Heart right ventricle (tissue), 16 donors: ENCODE measurements at places on chromosomes 6 and 20.

DNA sequence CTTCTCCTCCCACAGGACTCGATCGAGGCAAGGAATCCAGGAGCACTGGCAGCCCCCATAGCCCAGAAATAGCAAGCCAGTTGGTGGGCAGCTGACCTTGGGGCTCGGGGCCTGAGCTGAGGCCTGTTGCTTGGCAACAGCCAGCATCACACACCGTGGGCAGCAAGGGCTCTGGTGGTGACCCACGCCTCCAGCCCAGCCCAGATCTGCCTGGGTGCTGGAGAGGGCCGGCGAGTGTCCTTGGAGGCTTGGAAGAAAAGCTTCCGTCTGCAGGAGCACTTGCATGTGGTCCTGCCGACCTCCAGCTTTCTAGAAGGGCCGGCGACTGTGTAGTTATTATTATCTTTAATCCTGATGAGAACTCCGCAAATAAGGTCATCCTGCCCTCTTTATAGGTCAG, 67.3 kb downstream of the STK35 start:
- no peak for DNase-seq

DNA sequence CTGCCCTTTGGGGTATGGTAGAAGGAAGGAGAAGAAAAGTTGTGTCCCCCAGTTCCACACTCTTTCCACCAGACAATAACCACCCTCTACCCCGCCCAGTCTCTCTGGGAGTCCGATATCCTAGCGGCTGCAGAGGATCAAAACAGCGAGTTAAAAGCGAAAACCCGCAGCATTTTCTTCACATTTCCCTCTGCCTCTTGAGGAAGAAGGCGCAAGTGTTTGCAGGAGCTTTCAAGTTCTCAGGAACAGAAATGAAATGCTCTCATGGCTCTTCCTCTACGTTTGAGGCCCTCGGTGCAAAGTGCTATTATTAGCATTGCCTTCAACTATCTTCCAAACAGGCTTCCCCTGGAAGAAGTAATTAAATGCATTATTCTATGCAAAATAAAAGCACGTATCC, 52.2 kb upstream of the CCDC167 start:
- DNase-seq, result no peak

GRCh38 chr6:39684790-39685488, 40.3 kb downstream of the KIF6 start:
- no peak for DNase-seq

DNA sequence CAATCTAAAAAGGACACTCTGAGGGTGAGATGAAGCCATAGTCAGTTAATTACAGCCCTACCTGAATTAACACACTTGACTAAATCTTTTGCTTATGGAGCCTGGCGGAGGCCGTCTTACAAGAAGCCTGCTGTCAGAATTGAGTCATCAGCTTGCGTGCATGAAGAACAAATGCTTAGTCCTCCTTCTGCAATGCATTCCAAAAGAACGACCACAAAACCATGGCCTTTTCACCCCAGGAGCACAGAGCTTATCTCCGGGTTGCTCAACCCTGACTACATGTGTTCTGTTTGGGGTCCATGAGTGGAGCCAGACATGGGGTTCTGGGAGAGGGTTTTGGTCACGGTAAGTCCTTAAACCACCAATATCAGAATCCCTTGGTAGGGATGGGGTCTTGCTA, 318.1 kb downstream of the CLIC5 start:
- DNase-seq, result no peak

DNA sequence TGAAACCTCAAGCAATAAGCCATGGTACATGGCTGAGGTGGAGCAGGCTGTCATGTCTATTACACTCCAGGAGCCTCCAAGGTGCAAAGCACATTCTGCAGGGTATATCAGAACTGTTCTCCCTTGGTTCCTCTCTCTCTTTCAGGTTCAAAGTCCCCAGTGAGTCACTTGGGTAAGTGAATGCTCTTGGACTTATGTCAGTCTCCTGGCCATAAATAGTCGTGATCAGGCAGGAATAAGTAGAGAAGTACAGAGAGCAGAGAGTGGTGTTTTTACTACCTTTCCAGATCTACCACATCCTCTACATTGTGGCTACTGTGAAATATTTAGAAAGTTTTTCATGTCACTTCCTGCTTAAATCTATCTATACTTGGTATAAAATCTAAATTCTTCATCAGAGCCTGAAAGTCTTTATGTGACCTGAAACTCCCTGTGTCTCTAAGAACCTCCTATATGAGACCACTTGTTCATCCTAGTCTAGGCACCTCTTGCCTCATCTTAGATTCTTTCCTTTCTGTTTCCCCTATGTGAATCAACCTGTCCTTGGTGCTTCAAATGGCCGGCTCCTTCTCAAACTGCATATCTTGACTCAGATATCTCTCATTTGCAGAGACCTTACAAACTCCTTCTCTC, 1077.6 kb upstream of the MAP3K7 start:
- DNase-seq, result no peak

- no peak for DNase-seq
Observed at GRCh38 chr6:90078513-90079289, 184.4 kb downstream of the GJA10 start.

- no peak for DNase-seq
Observed at GRCh38 chr6:53928641-53929040, 133.8 kb downstream of the LRRC1 start.

- no peak for DNase-seq
Observed at GRCh38 chr6:57143690-57144089, 28.4 kb upstream of the BAG2 start.

DNA sequence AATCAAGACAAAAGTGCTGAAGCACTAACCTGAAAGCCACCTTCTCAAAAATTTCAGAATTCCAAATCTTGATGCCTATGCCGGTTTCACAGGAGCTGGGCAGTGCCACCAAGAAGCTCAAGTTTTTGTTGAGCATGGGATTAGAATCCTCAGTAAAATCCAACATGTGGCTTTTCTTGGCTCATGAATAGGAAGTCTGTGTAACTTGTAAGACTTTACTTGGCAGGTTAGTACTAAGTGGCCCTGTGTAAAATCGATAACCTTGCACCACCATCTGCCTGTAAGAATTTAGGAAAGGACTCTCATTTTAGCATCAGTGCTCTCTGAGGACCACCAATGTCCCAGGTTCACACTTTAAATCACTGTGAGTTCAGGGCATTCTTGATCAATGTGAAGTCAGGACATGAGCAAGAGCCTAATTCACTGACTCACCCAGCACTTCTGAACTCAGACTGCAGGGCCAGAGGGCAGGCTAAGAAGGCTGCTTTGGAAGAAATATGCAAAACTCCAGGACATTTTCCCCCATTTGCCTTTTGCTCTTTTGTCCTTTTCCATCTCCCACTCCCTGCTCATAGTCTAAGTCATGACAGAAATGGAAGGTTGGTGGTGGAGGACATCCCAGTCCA, 113.2 kb downstream of the EDN1 start:
- DNase-seq, result no peak

DNA sequence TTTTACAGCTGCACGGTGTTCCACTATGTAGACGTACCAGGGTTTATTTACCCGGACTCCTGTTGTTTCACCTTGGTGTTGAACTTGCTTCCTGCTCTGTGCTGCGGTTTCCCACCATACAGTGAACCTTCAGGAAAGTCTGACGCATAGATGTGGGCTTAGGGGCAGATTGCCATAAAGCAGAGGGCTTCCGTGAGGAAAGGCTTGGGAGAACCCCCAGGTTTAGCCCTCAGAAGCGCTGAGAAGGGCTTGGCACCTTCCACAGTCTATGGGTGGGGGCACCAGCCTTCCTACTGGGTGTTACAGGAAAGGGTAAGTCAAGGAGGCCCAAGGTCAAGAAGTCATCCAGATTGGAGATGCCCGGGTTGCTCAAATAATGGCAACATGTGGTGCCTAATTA, 19.2 kb upstream of the MRPS18A start:
- no peak for DNase-seq

DNA sequence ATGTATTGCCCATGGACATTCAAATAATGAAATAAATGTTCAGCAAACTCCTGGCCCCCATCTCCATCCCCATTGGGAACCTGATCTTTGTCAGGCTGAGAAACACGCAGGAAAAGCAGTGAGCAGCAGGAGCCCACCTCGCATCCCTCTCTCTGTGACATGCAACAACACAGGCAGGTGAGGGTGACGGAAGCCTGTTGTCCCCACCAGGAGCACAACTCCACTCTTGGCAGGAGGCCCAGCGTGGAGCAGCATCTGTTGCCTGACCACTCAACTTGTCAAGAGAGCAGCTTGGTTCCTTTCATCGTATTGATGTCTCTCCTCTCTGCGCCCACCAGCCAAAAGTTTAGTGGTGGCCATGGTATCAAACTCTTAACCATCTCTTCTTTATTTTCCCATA, 586.9 kb upstream of the ARID1B start:
- DNase-seq, result no peak

- no peak for DNase-seq
Observed at GRCh38 chr6:139370283-139370998, 4.0 kb downstream of the CITED2 start.

- no peak for DNase-seq
Observed at GRCh38 chr6:157773248-157773773, 49.7 kb upstream of the SNX9 start.

DNA sequence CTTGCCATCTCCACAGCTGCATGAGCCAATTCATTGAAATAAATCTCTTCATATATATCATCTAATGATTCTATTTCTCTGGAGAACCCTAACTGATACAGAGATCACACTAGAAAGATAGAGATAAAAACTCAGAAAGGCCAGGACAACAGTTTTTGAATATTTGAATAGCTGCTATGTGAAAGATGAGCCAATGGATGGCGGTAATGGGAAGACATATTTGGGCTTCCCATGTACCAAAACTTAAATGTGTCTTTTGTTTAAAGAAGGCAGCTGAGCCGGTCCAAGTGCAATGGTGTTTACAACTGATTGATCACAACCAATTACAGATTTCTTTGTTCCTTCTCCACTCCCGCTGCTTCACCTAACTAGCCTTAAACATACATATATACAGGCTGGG, 35.1 kb downstream of the SGK1 start:
- DNase-seq, result no peak

DNA sequence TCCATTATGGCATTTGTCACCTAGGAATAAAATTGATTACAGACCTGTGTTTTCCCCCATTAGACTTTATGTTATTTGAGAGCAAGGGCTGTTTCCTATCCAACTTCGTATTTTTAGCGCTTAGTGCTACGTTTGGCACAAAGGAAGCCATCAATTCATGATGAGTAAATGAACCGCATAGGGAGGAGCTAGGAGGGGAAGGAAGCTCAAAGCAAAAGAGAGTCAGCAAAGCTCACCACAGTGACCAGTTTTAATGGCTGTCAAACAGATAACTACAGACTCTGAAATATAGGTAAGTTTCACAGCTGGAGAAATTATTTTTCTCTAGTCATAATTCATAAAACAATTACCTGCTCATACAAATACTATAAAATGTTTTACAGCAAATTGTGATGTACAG, 6.9 kb upstream of the SAMD3 start:
- no peak for DNase-seq

GRCh38 chr20:53899351-53900167, 170.8 kb downstream of the BCAS1 start:
- no peak for DNase-seq

DNA sequence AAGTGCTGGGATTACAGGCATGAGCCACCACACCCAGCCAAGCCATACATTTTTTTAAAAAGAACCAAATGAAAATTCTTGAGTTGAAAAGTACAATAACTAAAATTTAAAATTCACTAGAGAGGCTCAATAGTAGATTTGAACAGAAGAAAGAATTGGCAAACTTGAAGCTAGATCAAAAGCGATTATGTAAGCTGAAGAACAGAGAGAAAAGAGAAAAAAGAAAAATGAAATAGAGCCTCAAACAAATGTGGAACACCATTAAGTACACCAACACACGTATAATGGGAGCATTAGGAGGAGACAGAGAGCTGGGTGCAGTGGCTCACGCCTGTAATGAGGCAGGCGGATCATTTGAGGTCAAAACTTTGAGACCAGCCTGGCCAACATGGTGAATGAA, 31.0 kb downstream of the ERGIC3 start:
- no peak for DNase-seq

DNA sequence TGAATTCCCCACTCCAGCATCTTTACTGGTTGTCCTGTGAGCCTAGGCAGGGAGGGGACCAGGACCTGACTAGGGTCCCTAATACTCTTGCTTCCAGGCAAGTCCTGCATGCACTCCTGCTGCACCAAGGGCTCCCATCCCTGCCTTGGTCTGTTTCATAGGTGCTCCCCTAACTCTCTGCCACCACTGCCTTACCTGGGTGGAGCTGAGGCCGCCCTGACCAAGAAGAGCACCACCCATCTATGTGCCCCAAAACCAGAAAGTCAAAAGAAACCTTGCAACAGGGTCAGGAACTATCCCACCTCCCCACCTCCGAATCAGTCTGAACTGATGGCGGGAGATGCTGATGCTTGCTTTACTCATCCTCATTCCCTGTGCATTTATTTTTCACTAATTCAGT, 23.6 kb downstream of the HLA-G start:
- no peak for DNase-seq
